ENCODE measurements at places on chromosomes 5 and 9.

DNA sequence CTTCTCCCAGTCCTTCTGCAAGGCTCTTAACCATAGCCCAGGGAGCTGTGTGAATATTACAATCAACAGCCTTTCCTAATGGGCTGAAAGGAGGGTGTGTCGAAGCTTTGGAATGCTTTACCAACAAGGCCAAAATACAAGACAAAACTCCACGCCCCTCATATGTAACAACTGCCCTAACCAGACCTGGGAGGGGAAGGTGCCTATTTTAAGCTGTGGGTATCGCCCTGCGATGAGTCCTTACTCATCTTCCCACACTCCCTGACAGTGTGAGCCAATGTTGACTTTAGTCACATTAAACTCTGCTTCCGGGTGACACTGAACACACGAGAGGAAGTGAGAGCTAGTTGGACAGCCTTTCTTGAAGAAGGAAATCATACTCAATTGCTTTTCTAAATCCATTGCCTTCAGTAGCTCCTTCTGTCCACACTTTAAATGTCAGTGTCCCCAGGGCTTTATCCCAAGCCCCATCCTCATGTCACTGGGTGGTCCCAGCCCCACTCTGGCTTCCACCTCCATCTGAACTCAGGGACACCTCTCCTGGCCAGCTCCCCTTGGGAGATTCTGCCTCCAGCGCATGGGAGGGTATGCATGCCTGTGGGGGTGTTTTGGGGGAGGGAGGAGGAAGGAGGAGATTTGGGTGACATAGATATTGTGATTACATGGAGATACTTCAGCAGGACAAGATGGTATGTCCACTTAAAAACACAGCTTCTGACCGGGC lies 6.5 kb upstream of the TBC1D9B start:
- DNase-seq: no peak

- DNase-seq: no peak
These were observed 27.9 kb upstream of the DTWD2 start for GRCh38 chr5:119016125-119016774.

DNA sequence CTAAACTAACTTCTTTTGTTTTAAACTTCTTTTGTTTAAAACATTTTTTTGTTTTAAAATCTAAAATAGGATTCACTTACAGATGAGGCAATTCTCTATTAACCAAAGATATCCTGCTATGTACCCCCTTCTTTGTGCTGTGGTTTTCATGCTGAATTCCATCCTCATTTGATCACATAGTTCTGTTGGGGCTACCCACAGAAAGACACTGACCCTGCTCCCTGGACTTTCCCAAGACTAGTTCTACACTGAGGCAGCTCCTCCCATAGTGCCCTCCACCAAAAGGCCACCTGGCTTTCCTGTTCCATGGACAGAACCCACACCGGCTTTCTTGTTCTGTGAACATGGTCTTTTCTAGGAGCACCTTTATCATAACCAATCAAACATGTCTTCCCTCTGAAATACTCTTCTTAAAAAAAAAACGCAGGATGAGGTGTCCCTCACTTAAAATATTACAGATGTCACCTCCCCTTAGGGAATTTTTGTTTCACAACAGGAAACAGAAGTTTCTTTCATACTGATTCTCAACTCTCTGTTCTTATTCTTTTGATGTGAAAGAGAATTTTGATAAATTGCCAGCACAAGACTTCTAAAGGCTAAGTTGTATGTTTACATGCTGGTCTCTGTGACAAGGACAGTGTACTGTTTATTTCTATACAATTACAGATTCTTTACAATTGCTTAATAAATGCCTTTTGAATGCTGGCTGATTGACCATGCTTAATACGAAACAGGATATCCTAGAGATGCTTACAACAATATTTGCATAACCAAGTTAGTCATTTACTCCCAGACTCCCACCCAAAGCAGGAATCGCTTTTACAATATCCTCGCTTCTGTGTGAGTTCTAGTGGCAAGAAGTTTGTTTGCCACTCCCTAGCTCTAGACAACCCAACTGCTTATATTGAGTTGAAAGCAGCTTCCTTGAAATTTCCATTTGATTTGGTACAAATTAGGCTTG lies 300.4 kb downstream of the DTWD2 start:
- no peak for DNase-seq

- DNase-seq: no peak
These were observed 421.7 kb downstream of the SPATA31D1 start for GRCh38 chr9:82410306-82410705.

- DNase-seq: no peak
These were observed 24.7 kb upstream of the RXRA start for GRCh38 chr9:134301387-134302129.

- no peak for DNase-seq
These were observed 12.6 kb downstream of the HTR4 start for GRCh38 chr5:148641735-148642134.

DNA sequence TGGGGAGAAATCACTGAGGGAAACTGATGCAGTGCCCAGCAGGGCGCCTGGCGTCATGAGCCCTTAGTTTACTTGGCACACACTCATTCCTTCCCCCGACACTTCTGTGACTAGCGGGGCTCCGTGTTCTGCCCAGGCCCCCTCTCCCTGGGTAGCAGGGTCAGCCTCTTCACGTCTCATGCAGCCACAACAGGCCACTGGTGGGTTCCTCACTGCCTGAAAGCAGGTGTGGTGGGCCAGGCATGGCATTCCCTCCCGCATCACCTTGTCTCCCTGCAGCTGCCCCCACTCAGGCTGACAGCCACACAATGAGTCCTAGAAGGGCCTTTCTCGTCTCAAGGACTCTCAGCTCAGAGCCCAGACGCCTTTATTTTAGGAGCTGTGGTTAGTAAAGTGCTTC lies 51.1 kb upstream of the CPLX2 start:
- no peak for DNase-seq

DNA sequence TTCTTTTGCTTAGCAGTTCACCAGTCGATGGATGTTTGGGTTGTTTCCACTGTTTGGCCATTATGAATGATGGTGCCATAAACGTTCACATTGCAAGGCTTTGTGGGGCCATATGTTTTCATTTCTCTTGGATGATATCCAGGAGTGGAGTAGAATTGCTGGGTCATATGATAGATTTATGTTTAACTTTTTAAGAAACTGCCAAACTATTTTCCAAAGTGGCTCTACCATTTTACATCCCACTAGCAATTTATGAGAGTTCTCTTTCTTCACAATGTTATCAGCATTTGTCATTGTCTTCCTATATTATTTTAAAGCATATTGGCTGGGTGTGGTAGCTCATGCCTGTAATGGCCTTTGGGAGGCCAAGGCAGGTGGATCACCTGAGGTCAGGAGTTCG lies 5.2 kb downstream of the GPR107 start:
- DNase-seq: no peak

- DNase-seq: no peak
These were observed 68.4 kb downstream of the STK32A start for GRCh38 chr5:147303251-147303650.

DNA sequence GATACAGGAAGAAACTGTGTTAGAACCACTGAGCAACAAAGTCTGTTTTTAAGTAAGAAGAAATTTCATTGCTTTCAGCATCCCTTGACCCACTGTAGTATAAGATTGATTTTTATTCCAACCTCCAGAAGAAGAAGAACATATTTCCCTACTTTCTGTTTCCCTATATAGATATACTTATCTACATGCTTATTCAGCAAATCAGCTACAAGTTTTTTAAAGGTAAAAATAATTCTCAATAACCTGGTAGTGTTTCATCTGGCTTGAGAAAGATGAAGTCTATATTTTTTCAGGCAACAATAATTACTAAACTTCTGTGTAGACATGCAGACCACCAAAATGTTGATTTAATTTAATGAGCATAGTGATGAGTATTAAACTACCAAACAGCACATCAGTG lies 201.0 kb downstream of the OSTF1 start:
- DNase-seq: no peak

- no peak for DNase-seq
These were observed 1.9 kb upstream of the UBTD2 start for GRCh38 chr5:172285226-172286143.

GRCh38 chr5:142387024-142387682 lies 62.3 kb upstream of the SPRY4 start:
- no peak for DNase-seq

DNA sequence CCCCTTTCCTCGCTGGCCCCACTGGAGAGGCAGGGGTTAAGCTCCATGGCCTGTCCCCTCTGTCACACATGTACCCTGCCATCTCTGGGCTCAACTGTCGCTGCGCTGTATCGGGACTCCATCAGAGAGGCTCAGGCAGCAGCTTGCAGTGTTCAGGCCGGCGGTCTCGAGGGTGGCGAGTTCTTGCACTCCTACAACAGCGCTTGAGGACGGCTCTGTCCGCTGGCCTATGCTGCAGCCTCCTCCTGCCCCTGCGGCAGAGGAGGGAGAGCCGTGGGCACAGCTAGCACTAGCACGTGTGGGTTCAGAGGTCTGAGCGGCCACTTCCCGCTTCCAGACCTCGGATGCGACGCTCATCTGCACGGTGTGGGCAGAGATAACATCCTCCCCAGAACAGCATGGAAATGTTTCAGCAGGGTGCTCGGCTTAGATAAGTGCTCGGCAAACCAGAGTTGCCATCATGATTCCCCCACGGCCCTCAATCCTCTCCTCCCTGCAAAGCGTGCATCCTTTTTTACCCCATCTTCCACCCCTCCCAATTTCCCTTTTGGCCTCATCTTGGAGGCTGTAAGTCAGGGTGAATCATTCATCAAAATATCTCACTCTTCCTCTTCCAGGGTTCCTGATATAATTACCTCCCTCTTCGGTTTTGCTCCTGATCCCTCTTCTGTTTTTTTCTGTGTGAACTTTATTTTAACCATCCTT lies 41.9 kb upstream of the FUBP3 start:
- no peak for DNase-seq

DNA sequence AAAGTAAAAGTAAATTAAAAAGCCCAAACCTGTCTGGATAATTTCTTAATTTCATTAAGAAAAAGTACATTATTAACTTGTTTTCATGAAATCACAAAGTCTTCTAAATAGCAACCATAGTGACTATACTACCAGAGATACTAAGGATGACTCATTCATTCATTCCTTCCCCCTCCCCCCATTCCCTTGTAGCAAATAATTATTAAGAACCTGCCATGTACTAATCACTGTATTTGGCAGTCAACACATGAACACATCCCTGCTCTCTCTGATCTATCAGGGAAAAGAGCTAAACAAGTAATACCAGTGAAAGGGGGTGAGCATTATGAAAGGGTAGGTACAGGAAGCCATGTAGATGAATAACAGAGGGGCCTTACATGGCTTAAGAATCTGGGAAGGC lies 203.9 kb downstream of the CWC27 start:
- no peak for DNase-seq

All from NCI-H1694 (cell line).